ENCODE measurements at places on chromosomes 2 and 18. TPM values are rescaled to one million over a fixed set of nuclear protein-coding genes. Genes with fewer than 3 reads are reported as not detected.

The SCYGR4 gene
- polyA plus RNA-seq, result not detected

The CXCR2 gene
- 0.36 TPM for polyA plus RNA-seq

The CPO gene
- 1.8 TPM for polyA plus RNA-seq

The CD8B gene
- polyA plus RNA-seq, result 0.18 TPM

The GTF2A1L gene
- not detected for polyA plus RNA-seq

The LRRC30 gene
- polyA plus RNA-seq, result not detected

The FZD7 gene
- polyA plus RNA-seq, result 54.8 TPM

The PLGLB2 gene
- 3.7 TPM for polyA plus RNA-seq

The C2orf72 gene
- 4.7 TPM for polyA plus RNA-seq

The HAAO gene
- polyA plus RNA-seq, result 42.6 TPM
